Activated CD4-positive, alpha-beta T cell treated with anti-CD3 and anti-CD28 coated beads, Interleukin-2, amount 50 U/mL, for 48 hours (primary cell): ENCODE measurements at places on chromosomes 2 and 18.
A peak's percentile ranks its signal among the peaks of the same experiment; 100 is the strongest.

GRCh38 chr2:99825630-99826029 is 316.8 kb downstream of the AFF3 start:
- DNase-seq, result no peak

- DNase-seq, result no peak
Measured at GRCh38 chr2:88680266-88680902, 11.1 kb upstream of the RPIA start.

GRCh38 chr2:23772056-23772455 is 154.9 kb downstream of the ATAD2B start:
- no peak for DNase-seq

GRCh38 chr18:2534906-2535305 is 36.4 kb downstream of the METTL4 start:
- no peak for DNase-seq

DNA sequence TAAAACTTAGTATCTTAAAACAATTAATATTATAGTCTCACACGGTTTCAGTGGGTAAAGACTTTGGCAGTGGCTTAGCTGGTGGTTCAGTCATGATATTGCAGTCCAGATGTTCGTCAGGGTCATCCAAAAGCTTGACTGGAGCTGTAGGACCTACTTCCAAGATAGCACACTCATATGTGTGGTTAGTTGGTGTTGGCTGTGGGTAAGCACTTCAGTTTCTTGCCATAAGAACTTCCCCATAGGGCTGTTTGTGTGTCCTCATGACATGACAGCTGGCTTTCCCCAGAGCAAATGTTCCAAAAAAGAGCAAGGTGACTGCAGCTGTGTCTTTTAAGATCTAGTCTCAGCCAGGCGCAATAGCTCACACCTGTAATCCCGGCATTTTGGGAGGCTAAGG is 48.5 kb upstream of the EPC2 start:
- DNase-seq, result no peak

- DNase-seq, result no peak
Measured at GRCh38 chr18:49520661-49521145, 33.7 kb upstream of the C18orf32 start.

- DNase-seq, result no peak
Measured at GRCh38 chr2:208827549-208828221, 421.1 kb downstream of the PTH2R start.

GRCh38 chr2:190420801-190421200 is 12.6 kb downstream of the MFSD6 start:
- DNase-seq, result no peak

DNA sequence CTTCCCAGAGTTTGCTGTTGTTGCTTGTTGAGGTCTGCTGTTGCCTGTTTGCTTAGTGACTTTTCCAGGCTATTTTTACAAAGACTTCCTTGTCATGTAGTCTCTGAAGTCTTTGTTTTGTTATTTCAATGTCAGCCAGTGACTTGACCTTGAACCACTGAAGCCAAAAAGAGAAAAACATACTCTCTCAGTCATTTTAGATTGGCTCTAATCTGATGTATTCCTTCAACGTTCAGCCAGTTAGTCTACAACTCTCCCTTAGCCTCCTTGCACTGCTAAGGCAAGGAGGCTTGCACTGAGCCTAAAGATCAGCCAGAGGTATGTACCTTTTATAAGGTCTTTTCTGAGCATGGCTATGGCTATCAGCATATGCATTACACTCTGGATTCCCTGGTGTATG is 27.9 kb downstream of the KIAA1328 start:
- DNase-seq, result no peak

- DNase-seq, result no peak
Measured at GRCh38 chr18:32577561-32577960, 106.9 kb upstream of the GAREM1 start.

- peak; percentile 38 for DNase-seq
Measured at GRCh38 chr2:239399433-239399920, 1.3 kb downstream of the HDAC4 start.

- no peak for DNase-seq
Measured at GRCh38 chr2:128233790-128234395, 84.8 kb downstream of the HS6ST1 start.

GRCh38 chr18:8367217-8367988 is 241.8 kb upstream of the RAB12 start:
- DNase-seq, result peak; percentile 13

DNA sequence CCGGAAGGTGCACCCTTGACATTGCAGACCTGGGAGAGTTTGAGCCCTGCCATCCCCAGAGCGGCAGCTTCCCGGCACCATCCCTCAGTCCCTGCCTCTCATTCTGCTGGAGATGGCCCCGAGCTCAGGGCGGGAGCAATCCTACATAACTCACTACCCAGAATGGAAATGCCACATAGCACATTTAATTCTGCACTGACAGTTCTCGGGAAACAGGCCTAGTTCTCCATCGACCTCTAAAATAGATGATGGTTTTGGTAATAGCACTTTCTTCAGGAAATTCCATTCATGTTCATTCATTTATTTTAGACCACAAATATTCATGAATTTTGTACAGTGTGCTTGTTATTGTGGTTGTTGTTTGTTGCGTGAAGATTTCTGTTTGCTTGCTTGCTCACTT is 92.9 kb upstream of the SLC14A2 start:
- DNase-seq, result no peak

DNA sequence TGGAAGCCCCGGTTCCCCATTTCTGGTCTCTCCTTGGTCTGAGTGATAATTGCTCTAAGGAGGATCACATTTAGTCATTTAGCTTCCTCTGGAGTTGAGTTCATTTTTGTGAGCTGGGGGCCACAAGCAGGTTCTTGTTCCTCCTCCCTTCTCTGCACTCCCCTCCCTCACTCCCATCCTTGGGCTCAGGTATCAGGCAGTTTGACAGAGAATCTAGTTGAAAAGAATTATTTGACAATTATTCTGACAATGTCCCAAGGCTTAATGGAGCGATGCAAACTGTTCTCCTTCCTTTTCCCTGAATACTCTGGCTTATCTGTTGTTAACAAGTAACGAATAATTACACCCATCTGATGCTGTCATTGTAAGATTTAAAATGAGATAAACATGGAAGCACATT is 61.5 kb downstream of the SERPINB8 start:
- DNase-seq, result no peak

- DNase-seq, result no peak
Measured at GRCh38 chr2:2269426-2269825, 61.6 kb downstream of the MYT1L start.

GRCh38 chr2:8756716-8757115 is 74.9 kb downstream of the ID2 start:
- DNase-seq, result no peak

DNA sequence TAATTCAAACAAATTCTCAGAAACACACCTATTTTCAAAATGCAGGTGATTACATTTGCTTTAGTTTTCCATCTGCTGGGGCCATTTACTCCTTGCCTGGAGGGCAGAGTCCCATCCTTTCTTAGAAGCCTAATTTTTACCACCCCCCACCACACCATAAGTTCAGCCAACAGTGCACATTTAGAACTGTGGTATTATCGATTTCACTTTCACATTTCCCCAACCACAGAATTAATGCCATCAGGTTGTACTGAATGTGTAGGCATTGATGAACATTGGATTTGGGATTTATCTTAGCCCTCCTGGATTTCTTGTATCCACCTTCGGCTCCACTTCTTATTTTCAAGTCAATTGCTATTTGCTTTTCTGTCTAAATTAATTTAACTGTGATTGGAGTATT is 4.5 kb downstream of the SCYGR3 start:
- no peak for DNase-seq

DNA sequence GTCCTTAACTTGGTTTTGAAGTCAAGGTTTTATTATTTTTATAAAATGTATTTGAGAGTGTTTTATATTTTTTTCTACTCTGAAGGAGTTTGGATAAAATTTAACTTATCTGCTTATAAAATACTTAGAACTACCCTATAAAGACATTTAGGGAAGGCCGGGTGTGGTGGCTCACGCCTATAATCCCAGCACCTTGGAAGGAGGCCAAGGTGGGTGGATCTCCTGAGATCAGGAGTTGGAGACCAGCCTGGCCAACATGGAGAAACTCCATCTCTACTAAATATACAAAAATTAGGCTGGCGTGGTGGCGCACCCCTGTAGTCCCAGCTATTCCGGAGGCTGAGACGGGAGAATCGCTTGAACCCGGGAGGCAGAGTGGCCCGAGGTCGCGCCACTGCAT is 486.4 kb downstream of the DSC3 start:
- DNase-seq, result no peak
